Subcutaneous preadipocyte (primary cell): ENCODE measurements at places on chromosomes 11 and 22. TPM values are rescaled to one million over a fixed set of nuclear protein-coding genes. Genes with fewer than 3 reads are reported as not detected.

The EFCAB6 gene
- total RNA-seq, result 1.6 and 2.6 TPM in 2 replicates

The SERHL2 gene
- 4.5 and 5.1 TPM in 2 replicates for total RNA-seq

The GNAZ gene
- total RNA-seq, result 1.8 and 3.1 TPM in 2 replicates

The TAF1D gene
- total RNA-seq, result 125 and 147 TPM in 2 replicates

The SYT12 gene
- total RNA-seq, result under 0.01 TPM in 2 replicates

The ADAMTS8 gene
- total RNA-seq, result 5.3 and 7.7 TPM in 2 replicates

The HSCB gene
- 15.2 and 16.5 TPM in 2 replicates for total RNA-seq

The GTSE1 gene
- total RNA-seq, result 8.8 and 21.7 TPM in 2 replicates

The PIH1D2 gene
- total RNA-seq, result 2.2 TPM in 2 replicates

The HORMAD2 gene
- total RNA-seq, result not detected in 2 replicates

The MICAL2 gene
- total RNA-seq, result 18.0 and 23.9 TPM in 2 replicates

The GAS2 gene
- total RNA-seq, result 0.37 and 1.2 TPM in 2 replicates

The TALDO1 gene
- total RNA-seq, result 123 and 139 TPM in 2 replicates

The NCF4 gene
- not detected in 2 replicates for total RNA-seq
